GM19239 (cell line): ENCODE measurements at places on chromosomes 6 and 20.

GRCh38 chr6:73728548-73729205 lies 32.7 kb downstream of the CD109 start:
- no peak for DNase-seq

DNA sequence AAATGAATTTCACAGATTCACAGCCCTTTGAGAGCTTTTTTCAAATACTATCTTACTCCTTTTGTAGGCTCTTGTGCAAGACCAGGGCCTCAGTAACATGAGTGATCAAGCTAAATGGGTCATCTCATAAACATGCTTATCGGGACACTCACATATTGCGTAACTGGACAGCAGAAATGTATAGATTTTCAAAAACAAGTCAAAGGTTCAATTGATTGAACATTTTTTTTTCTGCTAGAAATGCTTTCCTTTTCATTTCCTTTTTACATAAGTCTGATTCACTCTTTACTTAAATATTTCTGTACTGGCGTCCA lies 8.7 kb upstream of the SALL4 start:
- no peak for DNase-seq

DNA sequence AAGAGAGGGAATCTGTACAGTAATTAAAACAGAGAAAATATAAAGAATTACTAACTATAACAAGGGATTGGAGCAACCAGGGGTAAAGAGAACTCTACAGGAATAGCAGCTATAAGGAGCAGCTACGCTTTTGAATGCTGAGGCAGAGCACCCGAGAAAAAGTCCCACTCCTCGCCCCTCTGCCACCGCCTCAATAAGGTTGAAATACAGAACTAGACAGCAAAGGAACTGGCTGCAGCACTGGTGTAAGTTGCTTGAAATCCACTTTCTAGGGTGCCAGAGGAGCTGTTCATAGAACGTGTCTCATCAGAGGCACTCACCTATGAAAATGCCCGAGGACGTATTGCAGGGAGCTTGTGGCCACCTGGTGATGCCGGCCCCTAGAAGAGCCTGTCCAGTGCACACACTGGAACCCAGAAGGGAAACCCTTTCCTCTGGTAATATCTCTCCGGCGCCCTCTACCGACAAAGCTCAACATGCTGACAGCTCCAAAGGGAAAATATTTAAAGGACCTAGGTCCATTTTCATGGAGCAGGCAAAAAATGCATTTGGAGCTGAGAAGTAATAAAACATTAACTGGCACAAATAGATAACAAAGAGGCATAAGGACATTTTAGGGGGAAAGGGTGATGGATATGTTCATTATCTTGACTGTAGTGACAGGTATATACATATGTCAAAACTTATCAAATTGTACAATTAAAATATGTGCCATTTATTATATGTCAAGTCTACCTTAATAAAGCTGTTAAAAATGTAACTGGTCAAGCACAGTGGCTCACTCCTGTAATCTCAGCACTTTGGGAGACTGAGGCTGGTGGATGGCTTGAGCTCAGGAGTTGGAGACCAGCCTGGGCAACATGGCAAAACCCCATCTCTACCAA lies 137.4 kb upstream of the HDAC2 start:
- no peak for DNase-seq

DNA sequence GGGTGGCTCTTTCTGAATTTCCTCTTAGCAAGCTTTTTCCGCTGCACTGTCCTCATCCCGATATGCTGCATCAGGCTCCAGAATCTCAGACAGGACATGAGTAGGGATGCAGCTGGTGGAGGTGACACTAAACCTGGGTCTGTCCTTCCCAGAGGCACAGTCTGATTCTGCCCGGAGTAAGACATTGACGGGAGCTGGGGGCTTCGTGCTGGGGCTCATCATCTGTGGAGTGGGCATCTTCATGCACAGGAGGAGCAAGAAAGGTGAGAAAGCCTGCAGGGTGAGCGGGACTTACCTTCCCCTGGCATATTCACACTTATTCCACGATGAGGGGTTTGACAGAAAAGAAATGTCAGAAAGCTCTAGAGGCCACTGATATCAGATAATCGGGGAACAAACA lies 9.8 kb downstream of the HLA-DPB1 start:
- no peak for DNase-seq

DNA sequence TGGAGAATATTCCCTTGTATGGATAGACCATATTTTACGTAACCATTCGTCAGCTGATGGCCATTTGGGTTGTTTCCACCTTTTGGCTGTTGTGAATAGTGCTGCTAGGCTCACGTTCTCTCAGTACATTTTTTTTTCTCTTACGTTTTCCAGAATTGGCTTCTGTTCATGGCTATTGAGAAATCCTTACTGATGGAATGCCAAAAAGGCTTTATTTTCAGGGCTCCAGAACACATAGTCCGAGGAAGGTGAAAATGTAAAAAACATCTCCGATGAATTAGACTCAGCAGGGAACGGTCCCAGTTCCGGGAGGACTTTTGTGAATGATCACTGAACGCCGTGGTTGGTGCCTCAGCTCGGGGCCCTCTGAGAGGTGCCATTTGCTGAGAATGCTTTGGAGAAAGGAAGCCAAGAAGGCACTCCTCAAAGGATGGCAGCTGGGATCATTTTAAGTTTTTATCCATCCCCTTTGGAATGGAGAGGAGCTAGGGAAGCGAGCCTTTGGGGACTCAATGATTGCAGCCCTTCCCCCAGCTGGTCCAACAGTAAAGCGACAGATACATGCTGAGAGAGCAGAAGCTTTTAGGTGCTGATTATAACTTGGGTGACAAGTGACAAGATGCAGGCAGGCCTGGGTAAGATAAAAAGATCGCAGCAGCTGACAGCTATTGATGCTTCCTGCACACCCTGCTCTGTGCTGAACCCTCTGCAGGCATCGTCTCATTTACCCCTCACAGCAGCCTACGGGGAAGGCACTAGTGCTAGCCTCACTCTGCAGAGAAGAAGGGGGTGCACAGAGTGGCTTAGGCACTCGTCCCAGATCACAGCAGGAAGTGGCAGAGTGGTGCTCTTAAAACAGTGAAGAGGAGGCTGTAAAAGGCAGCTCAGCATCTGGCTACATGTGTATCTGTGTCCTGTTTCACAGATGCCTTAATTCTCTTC lies 133.4 kb upstream of the KCNG1 start:
- no peak for DNase-seq

DNA sequence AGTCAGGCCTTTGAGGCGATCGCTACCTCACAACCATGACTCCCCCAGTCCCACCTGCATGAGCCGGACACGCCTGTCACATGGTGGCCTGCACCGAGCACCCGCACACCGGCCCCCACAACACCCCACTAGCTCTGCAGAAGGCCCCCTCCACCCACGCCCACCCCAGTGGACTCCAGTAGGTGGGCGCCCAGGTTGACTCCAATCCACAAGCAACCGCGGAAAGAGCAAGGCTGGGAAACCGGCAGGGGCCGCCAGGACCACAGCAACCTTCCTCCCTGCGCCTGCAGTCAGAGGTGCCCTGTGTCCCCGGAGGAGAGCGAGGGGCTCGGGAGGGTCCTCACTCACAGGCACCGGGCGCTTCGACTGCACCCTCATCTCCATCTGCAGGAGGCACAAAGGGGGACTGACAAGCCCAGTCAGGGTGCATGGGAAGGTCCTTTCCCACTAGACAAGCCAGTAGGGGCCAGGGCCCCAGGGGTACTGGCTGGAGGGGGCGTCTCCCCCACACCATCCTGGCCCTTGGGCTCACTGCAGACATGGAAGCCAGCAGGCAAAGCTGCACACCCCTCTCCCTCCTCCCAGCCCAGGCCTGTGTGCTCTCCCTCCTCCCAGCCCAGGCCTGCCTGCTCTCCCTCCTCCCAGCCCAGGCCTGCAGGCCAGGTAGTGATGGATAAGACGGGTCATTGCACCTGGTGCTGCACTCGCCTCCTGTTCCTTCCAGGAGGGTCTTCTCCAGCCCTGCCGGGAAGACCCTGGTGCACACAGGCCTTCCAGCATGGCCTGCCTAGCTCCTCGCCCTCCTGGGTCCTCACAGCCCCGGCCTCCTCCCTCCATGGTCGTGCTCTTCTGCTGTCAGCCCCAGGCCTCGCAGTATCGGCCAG lies 137.2 kb downstream of the DLL1 start:
- no peak for DNase-seq

DNA sequence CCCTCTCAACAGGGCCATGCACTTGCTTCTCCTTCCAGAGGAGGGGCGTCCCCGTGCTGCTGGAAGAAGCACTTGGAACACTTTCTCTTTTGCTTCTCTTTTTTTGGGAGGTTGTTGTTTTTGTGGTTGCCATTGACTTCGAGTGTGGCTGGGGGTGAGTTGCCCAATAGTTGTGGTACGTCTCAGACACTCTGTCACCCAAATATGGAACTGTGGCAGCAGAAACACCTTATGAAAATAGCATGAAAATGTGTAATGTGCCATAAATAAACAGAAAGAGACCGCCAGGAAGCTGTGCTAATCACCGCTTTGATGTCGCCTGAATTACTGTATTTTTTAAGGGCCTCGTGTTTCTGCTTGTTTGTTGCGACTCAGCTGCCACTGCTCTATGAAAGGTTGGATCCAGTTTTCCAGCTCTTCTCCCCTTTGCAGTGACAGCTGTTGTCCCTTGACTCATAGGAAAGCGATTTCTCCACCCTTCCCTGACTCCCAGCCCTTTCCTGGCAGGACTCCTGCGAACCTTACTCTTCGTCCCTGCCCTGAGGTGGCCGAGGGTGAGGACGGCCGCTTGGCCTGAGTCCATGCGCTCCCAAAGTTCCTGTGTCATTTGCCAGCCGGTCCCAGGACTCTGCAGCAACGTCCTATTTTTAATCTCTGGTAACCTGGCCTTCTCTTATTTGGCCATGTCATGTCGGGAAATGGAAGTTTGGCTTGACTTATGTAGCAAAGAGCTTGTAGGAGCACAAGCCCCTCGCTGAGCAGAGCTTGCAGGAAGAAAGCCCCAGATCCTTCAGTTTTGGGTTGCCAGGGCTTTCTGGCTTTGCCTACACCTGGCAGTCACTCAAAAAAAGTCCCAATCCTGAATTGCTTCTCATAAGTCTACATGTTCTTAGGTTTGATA lies 694.6 kb downstream of the QKI start:
- no peak for DNase-seq

DNA sequence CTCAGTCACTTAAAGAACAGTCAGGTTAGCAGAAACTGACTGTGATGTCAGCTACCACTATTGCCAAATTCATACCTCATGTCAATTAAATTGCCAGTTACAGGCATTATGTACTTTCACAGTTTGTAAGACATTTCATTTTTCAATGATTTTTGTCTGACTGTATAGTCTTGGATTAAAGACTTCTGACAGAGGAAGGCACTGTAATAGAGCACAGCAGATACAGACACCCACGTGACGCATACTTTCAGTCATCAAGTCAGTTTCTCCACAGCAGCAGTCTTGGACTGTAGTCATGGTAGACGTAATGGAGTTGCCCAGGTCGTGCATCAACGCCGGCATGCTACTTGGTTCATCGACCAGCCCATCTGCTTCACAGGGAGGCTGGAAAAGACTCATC lies 29.5 kb upstream of the ELOVL5 start:
- no peak for DNase-seq

DNA sequence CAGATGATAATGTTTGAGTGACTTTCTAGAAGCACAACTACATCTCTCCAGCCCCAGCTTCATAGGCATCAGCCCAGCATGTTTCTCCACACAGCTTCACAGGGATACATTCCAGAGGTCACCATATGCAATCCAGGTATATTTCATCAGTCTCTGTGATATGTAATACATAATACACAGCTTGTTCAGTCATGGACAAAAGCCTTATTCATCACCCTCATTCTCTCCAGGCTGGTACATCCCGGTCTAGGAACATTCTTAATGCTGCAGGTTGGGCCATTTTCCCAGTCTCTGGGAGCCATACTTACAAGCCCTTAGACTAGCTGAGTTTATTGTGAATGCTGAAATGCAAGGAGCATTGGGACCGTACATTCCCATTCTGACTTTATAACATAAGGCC lies 169.4 kb downstream of the TMEM200A start:
- no peak for DNase-seq

GRCh38 chr6:124002377-124003081 lies 198.9 kb downstream of the NKAIN2 start:
- DNase-seq = no peak

- DNase-seq = no peak
Observed at GRCh38 chr6:139483079-139483478, 108.6 kb upstream of the CITED2 start.

GRCh38 chr6:119610265-119610664 lies 260.7 kb upstream of the MAN1A1 start:
- no peak for DNase-seq

- no peak for DNase-seq
Observed at GRCh38 chr6:136015531-136015930, 164.0 kb downstream of the PDE7B start.

GRCh38 chr6:154370545-154370944 lies 13.9 kb upstream of the IPCEF1 start:
- no peak for DNase-seq

GRCh38 chr20:23200914-23201313 lies 114.8 kb upstream of the CD93 start:
- no peak for DNase-seq

- no peak for DNase-seq
Observed at GRCh38 chr6:143823548-143823947, 19.6 kb upstream of the LTV1 start.

DNA sequence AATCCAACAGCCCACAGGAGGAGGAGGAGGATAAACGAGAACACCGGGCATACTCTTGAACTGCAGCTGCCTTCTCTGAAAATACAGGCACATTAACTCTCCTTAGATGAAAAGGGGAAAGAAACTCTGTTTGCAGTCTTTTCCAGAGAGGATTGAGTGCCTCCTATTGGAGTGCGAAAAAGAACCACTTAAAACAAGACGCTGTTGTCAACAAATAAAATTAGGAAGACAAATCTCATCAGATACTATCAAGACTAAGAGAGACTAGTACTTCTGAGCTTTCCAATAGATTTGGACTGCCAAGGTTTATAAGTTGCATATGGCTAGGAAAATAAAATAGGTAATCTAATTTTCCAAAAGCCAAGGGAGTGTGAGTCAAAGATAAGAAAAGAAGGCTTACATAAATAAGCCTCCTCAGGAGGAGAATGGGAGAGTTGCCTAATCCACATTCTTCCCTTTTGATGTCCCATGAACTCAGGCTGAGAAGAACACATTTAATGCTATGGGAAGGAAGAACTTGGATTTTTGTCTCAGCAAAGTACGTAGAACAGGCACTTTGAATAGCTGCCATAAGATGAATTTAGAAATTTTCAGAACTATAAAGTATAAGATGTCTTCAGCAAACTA lies 154.7 kb downstream of the ARHGAP18 start:
- DNase-seq = no peak

- no peak for DNase-seq
Observed at GRCh38 chr20:855466-856360, 22.2 kb downstream of the FAM110A start.

GRCh38 chr6:148682990-148683389 lies 63.8 kb upstream of the UST start:
- no peak for DNase-seq

GRCh38 chr20:4875578-4876067 lies 125.7 kb downstream of the SLC23A2 start:
- DNase-seq = no peak
